ENCODE measurements at places on chromosomes 1 and 21. TPM values are rescaled to one million over a fixed set of nuclear protein-coding genes. Genes with fewer than 3 reads are reported as not detected.

DNA sequence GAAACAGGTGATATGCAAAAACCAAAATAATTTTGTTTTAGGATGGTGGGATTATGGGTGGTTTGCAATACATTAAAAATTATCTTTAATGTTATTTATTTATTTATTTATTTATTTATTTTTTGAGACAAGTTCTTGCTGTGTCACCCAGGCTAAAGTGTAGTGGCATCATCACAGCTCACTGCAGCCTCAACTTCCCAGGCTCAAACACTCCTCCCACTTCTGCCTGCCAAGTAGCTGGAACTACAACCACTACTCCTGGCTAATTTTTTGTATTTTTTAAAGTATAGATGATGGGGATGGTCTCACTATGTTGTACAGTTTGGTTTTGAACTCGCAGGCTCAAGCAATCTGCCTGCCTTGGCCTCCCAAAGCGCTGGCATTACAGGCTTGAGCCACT lies 6.5 kb upstream of the PYCR2 start:
- no peaks in the 10 kb centered on the region for H3K36me3 ChIP-seq
- H3K27ac ChIP-seq = no peak overlapping the region
- no peak overlapping the region for H3K4me3 ChIP-seq
- no peaks in the 10 kb centered on the region for H3K4me1 ChIP-seq

The BLACAT1 gene
- 0.44 TPM for total RNA-seq

DNA sequence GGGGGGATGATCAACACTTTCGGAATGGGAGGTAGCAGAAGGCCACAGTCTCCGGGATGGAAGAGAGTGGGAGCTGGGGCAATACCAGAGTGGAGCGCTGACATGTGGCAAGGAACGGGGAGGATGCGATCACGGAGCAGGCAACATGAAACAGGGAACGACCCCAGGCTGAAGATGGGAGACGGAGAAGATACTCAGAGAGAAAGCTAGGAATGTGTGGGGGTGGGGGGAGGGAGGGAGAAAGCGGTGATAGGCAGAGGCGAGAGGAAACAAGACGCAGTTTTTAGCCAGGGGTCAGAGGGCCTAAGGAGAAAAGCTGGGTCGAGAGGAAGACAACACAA lies 577 bp downstream of the RAB3GAP2 start:
- DNase-seq = no peak
- no peaks in the 10 kb centered on the region for H3K27me3 ChIP-seq
- peak overlapping the region; percentile 91 for H3K27ac ChIP-seq
- peak overlapping the region; percentile 95 for H3K4me3 ChIP-seq

The RGS16 gene
- total RNA-seq = 7.4 TPM

DNA sequence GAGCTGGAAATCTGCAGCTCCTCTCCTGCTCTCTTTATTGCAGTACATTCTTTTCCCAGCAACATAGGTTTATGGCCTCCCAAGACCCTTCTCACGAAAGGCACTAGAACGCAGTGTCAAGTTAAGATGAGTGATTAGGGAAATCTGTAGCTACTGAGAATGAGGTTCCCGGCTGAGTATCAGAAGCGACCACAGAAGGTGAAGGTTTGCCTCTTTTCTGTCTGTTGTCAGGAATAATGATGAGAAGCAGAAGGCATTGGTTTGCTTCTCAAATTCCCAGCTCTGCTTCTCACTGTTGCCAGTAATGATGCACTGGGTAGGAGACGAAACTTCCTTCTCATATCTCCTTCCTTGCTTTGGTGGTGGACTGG lies 128.4 kb downstream of the NTMT2 start:
- H3K36me3 ChIP-seq = no peaks in the 10 kb centered on the region
- no peak overlapping the region for H3K27ac ChIP-seq
- no peak for DNase-seq
- H3K27me3 ChIP-seq = no peaks in the 10 kb centered on the region
